Hepatic stellate cell (primary cell): ENCODE measurements at places on chromosomes 1 and 21.

GRCh38 chr1:59230622-59231021 is 66.3 kb upstream of the FGGY start:
- no peak for DNase-seq

DNA sequence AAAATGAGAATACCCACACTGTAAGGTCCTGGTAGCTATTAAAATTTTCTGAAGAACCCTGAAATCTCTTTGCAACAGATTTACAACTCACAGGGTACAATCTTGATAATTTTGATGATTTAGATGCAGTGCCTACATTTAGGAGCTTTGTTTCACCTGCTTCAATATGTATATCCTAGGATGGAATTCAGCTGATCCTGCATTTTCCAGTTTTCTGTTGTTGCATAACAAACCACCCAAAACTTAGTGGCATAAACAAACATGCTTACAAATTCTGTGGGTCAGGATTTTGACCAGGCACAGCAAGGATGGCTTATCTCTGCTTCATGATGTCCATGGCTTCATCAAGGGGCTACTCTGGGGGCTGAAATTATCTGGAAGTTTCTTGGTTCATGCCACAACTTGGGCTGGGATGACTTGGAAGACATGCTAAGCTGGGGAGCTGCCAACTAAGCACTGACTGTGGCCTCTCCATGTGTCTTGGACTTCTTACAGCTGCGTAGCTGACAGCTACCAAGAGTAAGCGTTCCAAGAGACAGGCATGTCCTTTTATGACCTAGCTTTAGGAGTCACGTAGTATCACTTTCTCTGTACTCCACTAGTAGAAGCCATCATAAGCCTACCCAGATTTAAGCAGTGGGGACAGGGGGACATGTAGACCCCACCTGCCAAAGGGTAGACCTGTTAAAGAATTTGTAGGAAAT is 108.5 kb downstream of the CACHD1 start:
- no peak for DNase-seq

GRCh38 chr1:41679994-41680393 is 195.5 kb upstream of the EDN2 start:
- no peak for DNase-seq

DNA sequence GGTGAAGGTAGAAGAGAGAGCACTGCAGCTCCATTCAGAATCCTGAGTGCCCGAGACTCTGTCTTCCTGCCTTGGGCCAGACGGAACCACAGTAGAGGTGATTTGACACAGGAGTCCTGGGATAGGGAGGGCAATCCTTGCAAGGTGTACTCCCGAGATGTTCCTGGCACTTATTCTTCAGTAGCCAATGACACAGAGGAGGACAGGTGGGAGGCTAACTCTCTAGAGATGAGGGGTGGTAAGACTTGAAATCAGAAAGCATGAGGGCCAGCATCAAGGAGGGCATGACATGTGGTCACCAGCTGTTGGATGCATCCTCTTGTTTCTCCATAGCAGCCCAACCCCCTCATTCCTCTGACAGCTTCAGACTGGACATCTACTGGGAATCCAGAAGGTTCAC is 56.3 kb downstream of the CSMD2 start:
- DNase-seq, result no peak

- DNase-seq, result no peak
These were observed 6.6 kb downstream of the CFAP141 start for GRCh38 chr1:154199563-154199879.

DNA sequence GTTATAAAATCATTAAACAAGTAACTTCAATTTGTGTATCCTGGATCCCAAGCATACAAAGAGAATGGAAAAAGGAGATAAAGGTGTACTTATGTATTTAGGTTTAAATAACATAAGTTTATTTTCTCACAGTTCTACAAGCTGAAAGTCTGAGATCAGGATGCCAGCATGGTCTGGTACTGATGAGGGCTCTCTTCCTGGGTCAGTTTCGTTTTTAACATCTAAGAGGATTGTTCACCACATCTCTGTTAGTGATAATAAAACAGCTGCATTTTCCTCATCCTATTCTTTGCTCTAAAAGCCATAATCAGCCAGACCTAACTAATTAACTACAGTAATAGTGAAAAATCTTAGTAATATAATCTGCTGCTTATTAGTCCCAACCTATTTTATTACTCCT is 5.2 kb downstream of the EGLN1 start:
- DNase-seq, result no peak

- no peak for DNase-seq
These were observed 4.1 kb upstream of the HPDL start for GRCh38 chr1:45322486-45323040.

- peak; percentile 34 for DNase-seq
These were observed 4.7 kb downstream of the ELOA start for GRCh38 chr1:23748016-23748415.
